OCI-M1 (cell line): ENCODE measurements at places on chromosomes 6 and 20.

GRCh38 chr20:13424174-13424833 lies 203.2 kb downstream of the ISM1 start:
- DNase-seq: no peak

- DNase-seq: no peak
Measured at GRCh38 chr20:3116341-3116740, 31.8 kb upstream of the AVP start.

GRCh38 chr6:139962654-139963347 lies 588.4 kb upstream of the CITED2 start:
- peak; percentile 39 for DNase-seq

DNA sequence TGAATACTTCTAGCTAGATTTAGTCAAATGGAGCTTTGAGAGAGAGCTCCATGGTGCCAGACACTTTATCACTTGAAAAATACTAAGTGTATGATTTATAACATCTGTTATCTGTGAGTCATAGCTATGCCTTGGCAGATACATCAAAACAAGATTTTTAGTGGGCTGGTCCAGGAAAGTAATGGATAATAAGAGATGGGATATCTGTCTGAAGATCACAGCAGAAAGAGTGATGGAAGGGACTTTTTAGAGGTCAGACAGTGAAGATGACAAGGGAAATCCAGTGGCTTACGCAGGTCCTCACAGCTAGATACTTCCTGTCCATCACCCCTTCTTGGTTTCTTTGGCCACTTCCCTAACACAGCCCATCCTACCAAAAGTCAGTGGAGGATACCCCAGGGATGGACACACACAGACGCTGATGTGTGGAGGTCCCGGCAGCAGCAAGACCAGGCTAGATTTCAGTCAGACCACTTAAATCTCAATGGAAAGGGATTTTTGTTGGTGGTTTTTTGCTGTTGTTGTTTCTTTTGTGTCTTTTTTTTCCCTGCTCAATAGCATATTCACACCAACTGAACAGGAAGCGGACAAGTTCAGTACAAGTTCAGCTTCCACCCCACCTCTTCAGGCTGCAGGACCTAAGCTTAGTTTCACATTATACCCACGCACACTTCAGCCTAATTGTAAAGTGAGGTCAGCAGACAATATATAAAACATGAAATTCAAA lies 209.3 kb downstream of the ALDH8A1 start:
- DNase-seq: no peak

GRCh38 chr20:17502105-17502504 lies 29.1 kb downstream of the BFSP1 start:
- no peak for DNase-seq

GRCh38 chr6:118306392-118307238 lies 241.5 kb upstream of the PLN start:
- no peak for DNase-seq

GRCh38 chr6:6218759-6219085 lies 101.7 kb downstream of the F13A1 start:
- DNase-seq: peak; percentile 3

- DNase-seq: no peak
Measured at GRCh38 chr6:126945812-126946360, 172.6 kb upstream of the RSPO3 start.

- no peak for DNase-seq
Measured at GRCh38 chr6:170286934-170287265, 4.0 kb downstream of the DLL1 start.

- DNase-seq: no peak
Measured at GRCh38 chr20:35279040-35279439, 1.1 kb upstream of the MMP24OS start.

DNA sequence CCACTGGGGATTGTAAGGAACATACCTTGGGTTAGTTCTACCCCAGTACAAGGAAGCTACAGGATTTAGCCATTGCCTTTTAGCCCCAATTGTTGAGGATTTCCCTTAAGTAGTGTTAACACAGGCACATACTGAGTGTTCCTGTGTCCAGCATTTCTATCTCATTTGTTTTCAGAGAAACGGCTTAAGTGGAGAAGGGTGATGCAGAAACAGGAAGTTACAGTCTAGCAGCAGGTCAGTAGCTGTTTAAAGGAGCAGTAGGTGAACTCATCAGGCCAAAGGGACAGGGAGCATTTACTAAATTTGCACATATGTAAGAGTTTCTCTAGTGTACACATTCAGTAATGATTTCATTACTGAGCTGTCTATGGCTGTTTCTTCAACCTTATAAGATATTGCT lies 644.2 kb upstream of the GJE1 start:
- peak; percentile 89 for DNase-seq

GRCh38 chr6:11221623-11222384 lies 10.7 kb downstream of the NEDD9 start:
- peak; percentile 82 for DNase-seq
